Stimulated activated CD4-positive, alpha-beta T cell treated with anti-CD3 and anti-CD28 coated beads, Interleukin-1b, Interleukin-23, amount 100 ng/mL, for 4 hours (primary cell): ENCODE measurements at places on chromosomes 7 and 10.

DNA sequence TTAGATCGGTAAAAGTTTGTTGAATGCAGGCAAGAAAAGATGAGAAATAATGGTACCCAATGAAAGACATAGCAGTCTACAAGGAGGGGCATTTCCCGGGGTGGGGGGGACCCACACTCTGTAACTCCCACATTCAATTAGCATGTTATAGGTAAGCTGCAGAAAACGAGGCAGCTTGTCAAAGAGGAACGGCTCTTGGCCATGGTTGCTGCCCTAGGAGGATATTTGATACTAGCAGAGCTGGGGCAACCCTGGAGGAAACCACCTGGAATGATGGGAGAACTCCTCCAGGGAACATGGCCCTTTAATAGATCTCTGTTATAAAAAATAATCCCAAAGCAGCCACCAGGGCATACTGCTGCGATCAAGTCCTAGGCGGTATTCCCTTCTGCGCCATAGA, 98.5 kb downstream of the EGFR start:
- DNase-seq: no peak

- DNase-seq: peak; percentile 54
These were observed 40.7 kb downstream of the TARP start for GRCh38 chr7:38232502-38233366.

DNA sequence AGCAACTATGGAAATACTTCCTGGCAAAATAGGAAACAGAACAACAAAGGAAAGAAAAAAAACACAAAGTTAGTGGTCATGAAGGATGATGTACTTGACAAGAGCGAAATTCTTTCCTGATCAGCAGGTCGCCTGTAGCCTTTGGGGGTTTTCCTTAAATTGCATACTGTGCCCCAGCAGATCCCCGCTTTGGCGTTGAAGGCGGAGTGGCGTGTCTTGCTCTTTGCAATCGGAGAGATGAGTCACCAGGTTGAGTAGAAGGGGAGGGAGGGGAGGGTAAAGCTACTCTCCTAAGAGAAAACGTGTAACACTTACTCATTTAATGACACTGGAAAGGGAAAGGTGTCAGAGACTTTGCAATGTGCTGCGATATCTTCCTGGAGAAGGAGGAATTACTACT, 587.2 kb downstream of the SORCS1 start:
- no peak for DNase-seq

DNA sequence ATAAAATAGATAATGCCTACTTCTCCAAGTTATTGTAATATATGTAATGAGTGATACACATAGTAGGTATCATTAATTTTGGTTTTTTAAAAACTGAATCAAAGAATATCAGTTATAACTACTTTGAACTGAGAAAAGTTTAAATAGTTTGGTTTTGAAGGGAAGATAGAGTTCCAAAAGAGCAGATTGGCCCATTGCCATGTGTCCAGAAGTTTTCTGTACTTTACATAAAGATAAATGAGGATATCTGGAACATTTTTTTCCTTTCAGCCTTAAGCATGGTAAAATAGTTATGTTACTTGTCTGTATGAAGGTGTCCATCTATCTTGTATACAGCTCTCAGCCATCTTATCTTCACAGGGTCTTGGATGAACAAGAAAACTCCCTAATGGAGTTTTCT, 97.9 kb upstream of the MXI1 start:
- no peak for DNase-seq

DNA sequence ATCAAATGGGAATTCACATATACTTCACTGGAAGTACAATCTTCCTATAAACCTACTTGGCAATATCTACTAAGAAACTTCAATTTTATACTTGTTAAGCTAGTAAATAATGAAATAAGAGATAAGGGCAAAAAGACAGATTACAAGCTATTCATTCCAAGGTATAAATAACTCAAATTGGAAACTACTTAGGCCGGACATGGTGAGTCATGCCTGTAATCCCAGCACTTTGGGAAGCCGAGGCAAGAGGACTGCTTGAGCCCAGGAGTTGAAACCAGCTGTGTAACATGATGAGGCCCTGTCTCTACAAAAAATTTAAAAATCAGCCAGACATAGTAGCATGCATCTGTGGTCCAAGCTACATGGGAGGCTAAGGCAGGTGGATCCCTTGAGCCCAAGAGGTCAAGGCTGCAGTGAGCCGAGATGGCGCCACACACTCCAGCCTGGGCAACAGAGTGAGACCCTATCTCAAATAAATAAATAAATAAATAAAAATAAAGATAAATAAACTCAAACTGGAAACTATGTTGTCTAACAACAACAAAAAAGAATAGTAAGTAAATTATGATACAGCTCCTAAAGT, 37.6 kb downstream of the ARHGAP21 start:
- DNase-seq: no peak

GRCh38 chr7:25460433-25460832, 232.1 kb upstream of the NPVF start:
- no peak for DNase-seq

DNA sequence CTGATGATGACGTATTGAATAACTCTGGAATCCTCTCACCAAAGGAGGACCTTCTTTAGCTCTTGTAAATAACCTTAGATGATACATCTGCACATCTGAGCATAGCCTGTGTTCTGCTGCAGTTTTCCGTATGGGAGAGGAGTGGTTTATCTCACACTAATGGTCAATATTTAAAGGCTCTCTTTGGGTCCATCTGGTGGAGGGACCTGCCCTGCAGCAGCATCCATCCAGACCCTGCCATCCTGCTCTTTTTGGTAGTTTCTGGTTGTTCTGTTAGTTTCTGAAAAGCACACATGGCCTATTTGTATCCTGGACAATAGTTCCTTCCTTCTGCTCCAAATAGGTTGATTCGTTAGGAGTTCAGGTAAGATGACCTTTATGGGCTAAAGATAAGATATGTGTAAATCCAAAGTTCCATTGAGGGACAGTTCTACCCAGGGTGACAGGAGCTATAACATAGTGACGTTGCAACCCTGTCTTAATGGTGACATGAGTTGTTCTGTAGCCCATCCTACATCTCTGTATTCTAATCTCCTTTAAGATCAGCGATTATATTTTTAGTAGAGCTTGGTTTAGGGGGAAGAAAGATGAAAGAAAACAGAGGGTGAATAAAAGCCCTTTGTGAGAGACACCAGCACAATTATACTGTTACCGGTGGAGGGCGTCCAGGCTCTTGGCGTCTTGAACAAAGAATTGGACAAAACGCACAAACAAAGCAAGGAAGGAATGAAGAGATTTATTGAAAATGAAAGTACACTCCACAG, 60.0 kb upstream of the KLF14 start:
- no peak for DNase-seq
